Cardiac septum (tissue), 1 donor: ENCODE measurements at places on chromosomes 2 and 18. TPM values are rescaled to one million over a fixed set of nuclear protein-coding genes. Genes with fewer than 3 reads are reported as not detected.

DNA sequence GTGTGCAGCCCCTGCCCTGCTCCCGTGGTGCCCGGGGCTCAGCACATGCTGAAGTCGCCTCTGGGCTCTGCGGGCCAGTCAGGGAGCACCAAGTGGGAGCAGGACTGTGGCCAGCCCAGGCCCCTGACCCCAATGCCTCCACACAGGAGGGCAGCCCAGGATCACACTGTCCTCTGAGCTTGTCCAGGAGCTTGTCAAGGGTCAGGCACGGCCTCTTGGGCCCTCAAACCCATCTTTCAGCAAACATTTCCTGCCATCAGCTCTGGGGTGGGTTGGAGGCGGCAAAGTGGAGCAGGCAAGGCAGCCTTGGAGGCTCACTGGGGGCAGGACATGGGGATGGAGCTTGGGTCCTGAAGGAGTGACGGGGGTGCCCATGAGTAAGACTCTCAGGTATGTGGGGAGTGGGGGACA lies 10.3 kb downstream of the SNED1 start:
- peak; percentile 44 for DNase-seq

The LYG1 gene
- total RNA-seq = 0.57 TPM

GRCh38 chr18:22826726-22827125 lies 106.4 kb upstream of the RBBP8 start:
- DNase-seq = no peak

GRCh38 chr2:69966496-69966895 lies 5.1 kb upstream of the ASPRV1 start:
- no peak for DNase-seq

The RAB17 gene
- 3.5 TPM for total RNA-seq

GRCh38 chr2:196284144-196284844 lies 112.9 kb upstream of the STK17B start:
- no peak for DNase-seq

DNA sequence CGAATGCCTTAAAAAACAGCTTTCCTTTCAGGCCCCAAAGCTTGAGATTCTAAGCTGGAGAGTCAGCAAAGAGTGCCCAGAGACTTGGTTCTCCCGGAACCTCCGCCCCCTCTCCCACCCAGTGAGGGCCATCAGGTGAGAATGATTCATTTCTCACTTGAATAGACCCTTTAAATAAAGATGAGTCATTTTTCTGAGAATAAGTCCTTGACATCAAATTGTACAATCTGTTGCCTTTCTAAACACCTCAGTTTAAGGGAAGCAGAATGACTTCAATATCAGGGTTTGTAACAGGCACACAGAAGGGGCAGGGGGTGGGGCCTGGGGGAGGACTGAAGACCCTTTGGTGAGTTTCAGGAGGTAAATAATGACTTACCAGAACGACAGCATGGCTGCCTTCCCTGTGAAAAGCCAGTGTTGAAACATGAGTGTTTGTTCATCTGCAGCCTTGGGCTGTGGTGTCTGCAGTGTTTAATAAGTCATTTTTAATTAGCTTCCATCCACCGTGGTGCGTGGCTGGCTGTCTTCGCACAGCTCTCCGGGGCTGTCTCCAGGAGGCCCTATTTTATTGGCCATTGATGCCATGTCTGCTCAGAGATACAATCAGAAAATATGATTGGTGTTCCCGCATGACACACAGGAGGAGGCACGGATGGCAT lies 134.9 kb upstream of the ZNF236 start:
- DNase-seq = no peak

DNA sequence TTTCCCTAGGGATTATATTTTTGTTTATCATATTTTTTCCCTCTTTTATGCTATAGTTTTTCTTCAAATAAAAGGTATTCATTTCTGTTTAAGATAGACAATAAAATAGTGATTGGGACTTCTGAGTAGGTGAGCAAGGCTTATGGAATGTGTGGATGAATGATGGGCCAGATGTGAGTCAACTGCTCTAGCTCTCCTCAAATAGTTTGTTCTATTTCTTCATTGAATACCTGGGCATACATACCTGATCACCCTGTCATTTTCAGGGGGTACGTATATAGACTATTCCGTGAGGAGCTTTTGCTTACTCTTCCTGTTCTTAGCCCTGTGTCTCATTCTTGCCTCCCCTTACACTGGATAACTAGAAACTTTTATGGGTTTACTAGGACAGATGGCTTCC lies 41.9 kb downstream of the BABAM2 start:
- no peak for DNase-seq

DNA sequence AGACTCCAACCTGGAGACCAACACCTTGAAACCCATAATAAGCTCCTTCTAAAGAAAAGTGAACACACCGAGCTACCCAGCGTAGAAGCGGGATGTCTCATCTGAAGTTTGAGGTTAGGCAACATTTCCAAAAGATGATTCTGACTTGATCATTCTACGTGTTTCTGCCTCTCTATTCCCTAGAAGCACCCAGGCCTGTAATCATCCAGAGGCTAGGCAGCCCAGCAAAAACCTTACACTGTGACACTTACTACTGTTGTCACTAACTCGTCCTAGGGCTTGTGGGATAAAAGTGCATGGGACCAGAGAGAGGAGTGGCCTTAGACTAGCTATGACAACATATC lies 1.4 kb downstream of the ZBTB14 start:
- no peak for DNase-seq

The WBP1 gene
- 47.7 TPM for total RNA-seq

The TPO gene
- 11.8 TPM for total RNA-seq

DNA sequence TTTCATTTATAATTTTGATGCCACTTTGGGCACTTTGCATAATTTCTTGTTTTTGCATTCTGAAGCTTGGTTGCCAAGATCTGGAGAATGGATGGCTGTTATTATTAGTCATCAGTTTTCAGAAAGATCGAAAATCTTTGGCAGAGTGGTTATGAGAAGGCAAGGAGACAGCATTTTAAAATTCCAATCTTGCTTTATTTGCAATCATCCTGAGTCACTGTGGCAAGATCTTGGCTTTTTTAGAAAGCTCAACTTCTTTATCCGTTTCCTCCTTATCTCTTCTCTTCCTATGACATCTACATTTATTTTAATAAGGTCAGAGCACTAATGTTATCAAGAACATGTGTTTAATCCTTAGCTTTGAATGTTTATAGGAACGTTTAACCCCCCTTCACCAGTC lies 31.1 kb upstream of the EIF2AK3 start:
- no peak for DNase-seq

DNA sequence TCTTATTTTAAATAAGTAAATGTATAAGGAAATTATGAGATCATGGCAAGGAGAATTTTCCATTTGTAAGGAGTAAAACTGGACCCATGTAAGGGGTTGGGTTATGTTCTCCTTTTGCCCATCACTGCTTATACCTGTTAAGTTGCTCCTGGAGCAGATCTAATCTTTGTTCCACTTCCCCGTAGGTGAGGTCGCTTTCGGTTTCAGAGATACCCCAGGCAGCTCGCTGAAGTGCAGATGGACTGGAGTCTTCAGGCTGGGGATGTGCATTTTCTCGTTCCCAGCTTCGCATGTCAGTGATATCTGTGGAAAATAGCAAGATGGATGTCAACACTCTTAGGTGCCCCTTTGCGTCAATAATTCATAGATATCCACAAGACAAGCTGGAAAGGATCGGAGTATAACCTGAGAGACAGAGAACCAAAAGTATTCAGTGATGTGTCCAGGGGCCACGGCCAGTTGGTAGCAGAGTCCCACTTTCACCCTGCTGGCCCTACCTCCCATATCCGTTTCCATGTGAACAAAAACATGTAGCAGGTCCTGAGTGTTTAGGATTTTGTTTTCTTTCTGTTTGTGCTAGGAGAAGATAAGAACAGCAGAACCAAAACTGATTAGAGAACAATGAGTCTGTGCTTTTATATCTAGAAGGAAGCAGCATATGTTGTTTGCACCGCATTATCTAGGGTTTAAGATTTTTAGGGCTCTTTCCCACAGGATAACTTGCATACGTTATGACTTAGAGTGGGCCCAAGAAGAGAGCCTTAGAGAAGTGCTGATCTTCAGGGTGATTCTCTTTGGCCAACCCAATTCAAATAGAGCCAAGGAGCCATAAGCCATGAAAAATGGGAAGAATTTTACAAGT lies 36.0 kb downstream of the GCA start:
- no peak for DNase-seq

The MYO7B gene
- 0.78 TPM for total RNA-seq

The TGFA gene
- 0.73 TPM for total RNA-seq

The VAMP5 gene
- total RNA-seq = 27.9 TPM

The SERPINB12 gene
- not detected for total RNA-seq

- peak; percentile 14 for DNase-seq
Measured at GRCh38 chr2:27016801-27017325, 15.9 kb upstream of the TMEM214 start.

GRCh38 chr2:239884875-239885274 lies 140.3 kb downstream of the NDUFA10 start:
- DNase-seq = no peak

GRCh38 chr18:62018034-62018758 lies 125.4 kb upstream of the RNF152 start:
- no peak for DNase-seq

GRCh38 chr2:130836501-130837174 lies at the start of gene ARHGEF4:
Gene ARHGEF4 (plus strand): TSS chr2:130836914. CDS start chr2:130836954, 40 bp downstream.
- DNase-seq = no peak

GRCh38 chr18:50558948-50559751 lies 737 bp upstream of the MAPK4 start:
- no peak for DNase-seq

DNA sequence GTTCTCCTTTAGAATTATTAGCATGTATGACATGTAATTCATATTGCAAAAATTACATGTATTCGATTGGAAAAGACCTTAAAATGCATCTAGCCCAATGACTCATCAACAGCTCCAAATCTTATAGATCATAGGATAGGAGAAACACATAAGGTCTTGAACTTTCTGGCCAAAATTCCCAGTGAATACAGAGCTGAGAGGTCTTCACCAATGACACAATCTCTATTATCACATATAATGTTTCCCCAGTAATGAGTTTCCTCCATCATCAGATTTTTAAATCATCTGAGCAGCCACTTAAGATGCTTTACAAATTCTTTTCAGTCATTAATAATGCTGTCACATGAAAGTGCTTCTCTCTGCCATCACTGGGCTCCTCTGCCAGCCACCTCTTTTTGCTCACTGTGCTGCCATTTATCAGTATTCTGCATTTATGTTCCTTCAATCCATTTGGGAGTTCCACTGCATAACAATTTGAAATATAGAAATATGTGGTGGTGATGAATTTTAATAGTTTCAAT lies 804.9 kb downstream of the SUCLG1 start:
- DNase-seq = no peak

GRCh38 chr2:234249034-234249735 lies 198.7 kb downstream of the SPP2 start:
- no peak for DNase-seq

DNA sequence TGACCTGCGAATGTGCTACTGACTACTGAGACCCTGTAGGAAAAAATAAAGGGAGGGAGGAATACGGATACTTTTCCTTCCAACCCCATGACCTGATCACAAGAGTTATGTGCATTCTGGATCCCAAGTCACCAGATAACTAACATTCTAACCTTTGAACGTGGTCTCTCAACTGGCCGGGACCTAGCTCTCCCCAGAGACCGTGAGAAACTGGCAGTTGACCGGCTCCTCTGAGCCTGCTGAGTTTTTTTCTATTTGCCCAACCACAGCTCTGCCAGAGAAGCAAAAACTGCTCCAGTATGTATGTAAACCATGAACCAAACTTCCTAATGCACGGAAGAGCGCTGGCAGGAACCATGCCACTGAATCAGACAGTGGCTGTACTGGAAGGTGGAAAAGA lies 47.5 kb upstream of the PTMA start:
- DNase-seq = no peak

DNA sequence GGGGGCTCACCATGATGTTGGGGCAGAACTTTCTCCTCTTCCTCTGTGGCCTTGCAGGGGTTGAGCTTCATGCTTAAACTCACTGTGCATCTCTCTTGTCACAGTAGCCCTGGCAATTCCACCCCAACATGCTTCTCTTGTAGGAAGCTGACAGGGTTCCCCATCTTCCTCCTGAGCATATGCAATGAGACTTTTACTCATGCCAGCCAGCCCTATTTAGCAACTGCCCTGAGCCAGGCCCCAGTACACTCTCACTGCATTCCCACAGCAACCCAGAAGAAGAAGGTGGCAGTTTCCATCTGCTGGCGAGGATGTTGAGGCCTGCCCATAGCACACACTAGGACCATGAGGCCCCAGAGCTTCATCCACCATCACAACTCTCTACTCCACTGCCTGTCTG lies 72.2 kb upstream of the TEX51 start:
- no peak for DNase-seq

The MGAT4A gene
- total RNA-seq = 16.3 TPM

The IL36RN gene
- not detected for total RNA-seq

- no peak for DNase-seq
Measured at GRCh38 chr18:54813977-54814565, 14.2 kb upstream of the RAB27B start.

The C2orf66 gene
- not detected for total RNA-seq

- no peak for DNase-seq
Measured at GRCh38 chr2:164142755-164143154, 406.9 kb upstream of the FIGN start.

The AQP4 gene
- 0.75 TPM for total RNA-seq

The MGAT5 gene
- 75.3 TPM for total RNA-seq

DNA sequence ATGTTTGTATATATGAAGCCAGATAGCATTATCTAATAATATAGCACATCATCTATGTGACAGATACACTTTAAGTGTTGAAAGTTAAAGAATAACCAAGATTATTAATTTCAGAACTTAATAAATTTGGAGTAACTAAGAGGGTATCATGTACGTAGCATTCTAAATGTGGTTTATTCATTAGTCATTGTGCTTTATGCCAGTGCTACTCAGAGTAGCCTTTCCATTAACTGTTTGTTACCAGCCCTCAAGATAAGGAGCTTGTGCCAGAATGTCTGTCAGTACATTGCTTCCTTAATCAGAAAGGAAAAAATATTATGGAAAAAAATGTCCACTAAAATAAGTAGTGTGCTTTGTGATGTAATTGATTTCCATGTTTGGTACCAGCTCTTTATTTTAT lies 94.9 kb upstream of the TWSG1 start:
- DNase-seq = no peak

The ACOXL gene
- total RNA-seq = not detected

DNA sequence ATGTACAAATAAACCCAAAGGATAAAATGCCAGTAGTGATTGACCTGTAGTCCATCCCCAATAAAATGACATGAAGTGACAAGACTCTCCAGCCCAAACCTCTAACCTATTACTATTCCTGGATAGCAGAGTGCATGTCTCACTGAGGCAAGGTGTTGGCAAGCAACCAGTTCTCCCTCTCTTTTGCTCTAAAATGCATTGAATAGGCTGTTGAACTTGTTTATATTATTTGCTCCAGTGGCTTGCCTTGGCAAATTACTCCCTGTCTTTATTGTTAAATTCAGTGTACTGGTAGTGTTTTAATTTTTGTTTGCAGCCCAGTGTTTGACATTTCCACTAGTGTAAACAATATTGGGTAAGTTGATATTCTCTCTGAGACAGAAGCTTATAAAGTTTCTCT lies 70.5 kb downstream of the CSRNP3 start:
- no peak for DNase-seq
